ENCODE measurements at places on chromosomes 16 and 17.

DNA sequence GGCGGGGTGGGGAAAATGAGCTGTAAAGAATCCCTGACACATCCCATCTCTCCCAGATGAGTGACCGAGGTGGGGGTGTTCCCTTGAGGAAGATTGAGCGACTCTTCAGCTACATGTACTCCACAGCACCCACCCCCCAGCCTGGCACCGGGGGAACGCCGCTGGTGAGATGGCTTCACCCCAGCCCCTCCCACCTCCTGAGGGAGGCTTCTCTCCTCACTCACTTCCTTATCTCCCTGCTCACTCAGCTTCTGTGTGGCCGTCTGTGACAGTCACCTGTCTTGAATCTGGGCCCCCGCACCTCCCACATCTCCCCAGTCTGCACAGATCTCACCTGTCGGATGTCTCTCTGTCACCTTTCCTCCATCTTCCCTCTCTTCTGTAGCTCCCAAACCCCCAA, 13.4 kb downstream of the PDK2 start:
- no peak for DNase-seq

DNA sequence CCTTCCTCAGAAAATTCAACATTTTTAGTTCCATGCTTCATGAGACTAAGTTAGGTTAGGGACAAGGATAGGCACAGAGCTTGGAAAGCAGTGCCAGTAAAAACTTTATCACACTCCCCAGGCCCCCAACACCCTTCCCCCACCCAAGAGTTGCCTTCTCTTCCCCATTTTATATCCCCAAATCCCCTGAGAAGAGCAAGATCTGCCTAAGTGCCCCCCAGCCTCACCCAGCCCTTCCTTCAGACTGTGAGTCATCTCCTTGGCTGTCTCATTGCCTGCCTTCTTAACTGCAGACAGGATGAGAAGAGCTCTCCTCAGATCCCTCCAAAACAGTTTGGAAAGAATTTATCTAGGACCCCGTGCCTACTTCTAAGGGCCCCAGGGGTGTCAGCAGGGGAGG, 55.8 kb downstream of the NEUROD2 start:
- DNase-seq: no peak

DNA sequence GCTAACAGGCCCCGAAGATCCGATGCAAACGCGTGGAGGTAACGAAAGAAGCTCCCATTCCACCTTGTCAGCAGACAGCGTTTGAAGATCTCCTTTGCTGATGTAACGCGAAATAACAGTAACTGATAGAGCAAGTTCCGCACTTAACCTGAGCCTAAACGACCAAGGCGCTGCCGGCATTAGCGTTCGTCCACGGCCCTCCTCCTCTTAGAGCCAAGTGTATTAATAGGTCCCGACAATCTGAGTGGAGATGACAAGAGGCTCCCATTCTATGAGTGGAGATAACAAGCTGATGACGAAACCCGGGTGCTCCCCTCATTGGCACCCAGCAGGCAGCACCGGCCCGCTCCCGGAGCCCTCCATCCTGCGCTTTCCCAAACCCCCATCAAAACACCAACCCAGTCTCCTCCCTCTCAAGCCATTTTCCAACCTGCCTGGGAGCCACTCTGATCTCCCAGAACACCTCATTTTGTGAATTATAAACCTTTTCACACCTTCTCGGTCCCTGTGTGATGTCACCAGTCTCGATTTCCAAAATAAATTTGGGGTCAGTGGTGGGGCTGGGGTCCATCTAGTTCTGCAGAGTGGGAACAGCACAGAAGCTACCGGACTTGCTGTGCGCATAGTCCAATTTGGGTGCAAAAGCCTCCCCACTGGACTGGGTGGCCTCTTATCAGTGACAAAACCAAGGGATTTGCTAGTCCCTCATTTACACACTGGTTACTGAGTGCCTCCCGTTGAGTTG, 35.4 kb upstream of the ARL4D start:
- DNase-seq: no peak

DNA sequence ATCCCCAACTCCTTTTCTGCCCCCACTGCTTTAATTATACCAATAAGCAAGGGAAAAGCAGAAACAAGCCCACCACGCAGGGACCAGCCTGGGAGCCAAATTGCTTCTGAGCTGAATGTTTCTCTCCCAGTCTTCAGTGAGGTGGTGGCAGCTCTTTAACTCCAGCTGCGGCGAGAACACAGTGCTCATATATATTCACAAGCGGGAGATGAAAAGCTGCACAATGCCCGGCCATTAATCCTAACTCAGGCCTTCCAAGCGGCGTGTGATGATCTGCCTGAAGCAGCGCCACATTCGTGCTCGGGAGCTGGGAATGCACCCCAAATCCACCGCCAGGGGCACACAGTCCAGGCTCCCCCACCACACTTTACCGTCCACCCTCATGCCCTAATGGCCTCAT, 203.7 kb upstream of the SDK2 start:
- DNase-seq: no peak

DNA sequence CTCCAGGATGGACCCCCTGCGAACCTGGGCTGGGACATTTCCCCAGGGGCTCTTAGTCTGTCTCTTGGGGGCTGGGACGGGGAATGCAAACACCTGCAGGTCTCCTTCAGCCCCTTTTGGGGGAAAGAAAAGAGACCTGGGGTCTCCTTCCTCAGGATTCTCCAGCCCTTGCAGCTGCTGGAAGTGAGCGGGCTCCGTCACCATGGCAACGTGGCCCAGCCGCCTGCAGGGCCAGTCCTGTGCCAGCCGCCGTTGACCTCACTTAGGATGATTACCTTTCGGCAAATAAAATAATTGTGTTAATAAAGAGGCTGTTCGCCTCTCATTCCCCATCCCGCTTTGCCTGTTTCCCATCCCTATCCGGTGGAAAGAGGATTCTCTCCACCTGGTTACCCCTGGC, 25.7 kb downstream of the MRM1 start:
- no peak for DNase-seq

DNA sequence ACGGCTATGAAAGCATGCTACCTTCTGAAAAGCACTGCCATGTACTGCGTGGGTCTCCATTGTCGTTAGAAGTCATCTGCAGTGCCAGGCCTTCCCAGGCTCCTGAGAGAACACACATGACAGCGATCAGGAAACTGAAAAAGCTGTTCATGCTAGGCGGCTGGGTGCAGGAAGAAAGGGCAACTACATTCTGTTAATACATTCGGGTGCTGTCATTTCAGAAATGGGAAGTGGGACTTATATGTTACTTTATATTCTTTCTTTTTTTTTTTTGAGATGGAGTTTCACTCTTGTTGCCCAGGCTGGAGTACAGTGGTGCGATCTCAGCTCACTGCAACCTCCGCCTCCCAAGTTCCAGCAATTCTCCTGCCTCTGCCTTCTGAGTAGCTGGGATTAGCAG, 19.9 kb downstream of the CFAP20 start:
- no peak for DNase-seq

- no peak for DNase-seq
Observed at GRCh38 chr17:17722906-17723353, 41.7 kb downstream of the RAI1 start.

GRCh38 chr17:43515656-43516055, 30.5 kb downstream of the ETV4 start:
- no peak for DNase-seq

DNA sequence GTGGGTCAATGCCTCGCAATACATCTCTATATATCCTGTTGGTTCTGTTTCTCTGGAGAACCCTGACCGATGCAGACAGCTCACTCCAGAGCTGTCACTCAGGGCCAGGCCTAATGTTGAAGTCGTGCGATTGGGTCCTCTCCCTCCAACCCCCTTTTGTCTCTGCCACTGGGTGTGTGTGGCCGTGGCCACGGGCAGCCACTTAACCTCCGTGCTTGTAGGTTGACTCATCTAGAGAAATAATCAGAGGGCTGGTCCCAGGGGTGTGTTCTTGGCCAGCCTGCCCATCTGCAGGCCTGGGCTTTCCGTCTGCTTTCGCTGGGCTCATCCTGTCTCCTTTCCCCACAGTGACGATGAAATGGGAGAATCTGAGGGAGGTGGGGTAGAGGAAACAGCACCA, 7.4 kb downstream of the ADAD2 start:
- no peak for DNase-seq

GRCh38 chr17:57888311-57889216, 38.7 kb upstream of the MRPS23 start:
- DNase-seq: no peak

DNA sequence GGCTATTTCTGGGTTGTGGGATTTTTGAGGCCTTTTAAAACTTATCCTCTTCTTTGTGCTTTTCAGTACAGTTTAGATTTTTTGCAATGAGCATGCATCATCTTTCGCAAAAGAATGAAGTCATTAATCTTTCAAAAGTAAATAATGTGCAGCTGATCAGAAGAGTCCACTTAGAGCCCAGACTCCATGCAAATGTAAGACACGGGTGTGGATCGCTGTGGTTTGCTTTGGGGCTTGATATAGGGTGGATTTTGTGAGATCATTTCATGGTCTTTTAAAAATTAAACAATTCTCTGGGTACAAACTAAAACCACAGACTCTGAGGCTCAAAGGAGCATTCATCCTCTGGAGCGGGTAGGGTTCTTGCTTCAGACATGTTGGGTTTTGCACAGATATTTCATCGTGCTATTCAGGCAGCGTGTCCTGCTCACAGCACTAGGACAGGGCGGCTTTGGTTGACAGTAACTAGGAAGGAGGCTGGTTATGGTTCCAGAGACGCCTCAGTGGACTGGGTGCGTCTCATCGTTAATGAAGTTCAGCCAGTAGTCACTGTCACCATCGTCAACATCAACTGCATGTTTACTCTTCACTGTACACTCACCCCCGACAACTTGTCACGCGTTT, 129.4 kb upstream of the PLCG2 start:
- DNase-seq: no peak

GRCh38 chr17:1228781-1229348, 41.4 kb upstream of the BHLHA9 start:
- no peak for DNase-seq

DNA sequence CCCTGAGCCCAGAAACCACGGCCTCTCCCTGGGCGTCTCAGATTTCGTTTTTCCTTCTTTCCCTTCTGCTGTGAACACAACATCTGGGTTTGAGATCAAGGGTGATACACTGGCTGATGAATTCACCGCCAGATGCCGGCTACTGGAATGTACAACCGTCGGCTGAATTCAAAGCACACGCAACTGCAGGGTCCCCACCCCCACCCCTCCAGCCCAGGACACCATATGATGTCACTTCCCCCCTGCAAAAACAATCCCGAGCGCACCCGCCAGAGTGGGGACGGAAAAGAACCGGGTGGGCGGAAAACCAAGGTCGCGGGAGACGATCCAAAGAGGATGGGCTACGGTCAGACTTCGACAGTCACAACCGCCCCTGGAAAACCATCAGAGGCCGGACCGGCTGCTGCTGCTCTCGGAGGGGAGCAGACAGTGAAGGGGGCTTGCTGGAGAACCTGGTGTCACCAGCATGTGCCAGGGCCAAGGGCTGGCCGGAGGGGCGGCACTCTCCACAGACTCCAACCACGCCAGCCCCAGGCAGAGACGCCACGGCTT, 23.3 kb downstream of the CEP295NL start:
- peak; percentile 45 for DNase-seq

DNA sequence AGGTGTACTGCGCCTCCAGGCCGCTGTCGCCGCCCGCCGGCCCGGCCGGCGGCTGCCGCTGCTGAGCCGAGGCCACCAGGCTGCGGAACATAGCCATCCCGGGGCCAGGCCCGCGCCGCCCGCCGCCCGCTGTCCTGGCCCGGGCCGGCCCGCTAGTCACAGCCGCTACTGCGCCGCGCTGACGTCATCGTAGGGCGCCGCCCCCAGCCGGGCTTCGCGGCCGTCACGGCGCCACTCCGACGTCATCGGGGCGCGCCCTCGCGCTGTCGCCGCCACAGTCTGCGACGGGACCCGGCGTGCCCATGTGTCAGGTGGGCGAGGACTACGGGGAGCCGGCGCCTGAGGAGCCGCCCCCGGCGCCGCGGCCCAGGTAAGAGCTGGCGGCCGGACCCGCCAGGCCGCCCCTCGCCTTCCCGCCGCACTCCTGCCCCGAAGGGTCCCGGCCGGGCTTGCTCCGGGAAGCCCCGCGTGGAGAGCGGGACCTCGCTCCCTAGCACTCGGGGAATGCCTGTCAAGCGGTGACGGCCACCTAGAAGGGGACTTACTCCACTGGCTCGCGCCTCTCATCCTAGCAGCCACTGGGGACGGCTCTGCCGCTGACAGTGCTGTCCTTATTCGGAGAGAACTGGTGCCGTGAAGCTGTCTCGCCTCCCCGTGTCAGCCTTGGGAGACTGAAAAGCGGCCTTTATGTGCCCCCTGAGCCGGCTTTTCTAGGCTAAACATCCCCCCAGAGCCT, at the start of the genes CTU2 and RNF166:
TSS of gene CTU2 (plus strand) at position 275 of the 736 bp plus-strand sequence. CDS start at position 303, 28 bp downstream.
TSS of gene RNF166 (minus strand) at position 180 of the 736 bp plus-strand sequence. CDS start at position 97, 83 bp downstream.
- peak; percentile 96 for DNase-seq

DNA sequence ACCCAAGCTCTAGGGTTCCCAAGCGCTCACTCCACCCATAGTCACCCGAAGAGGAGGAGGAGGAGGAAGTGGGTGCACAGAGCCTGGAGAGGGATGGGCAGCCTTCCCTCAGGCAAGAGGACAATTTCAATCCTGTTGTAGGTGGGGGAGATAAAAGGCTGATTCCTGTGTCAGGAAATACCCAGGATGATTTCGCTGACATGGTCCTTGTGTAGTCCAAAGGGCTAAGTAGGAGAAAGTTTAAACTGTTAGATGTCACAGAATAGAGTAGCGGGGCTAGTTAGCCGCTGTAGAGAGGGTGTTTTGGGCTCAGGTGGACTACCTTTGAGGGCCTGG, 1.3 kb upstream of the EXOC7 start:
- DNase-seq: no peak

- peak; percentile 51 for DNase-seq
Observed at GRCh38 chr16:27177031-27177774, 26.1 kb upstream of the KDM8 start.

DNA sequence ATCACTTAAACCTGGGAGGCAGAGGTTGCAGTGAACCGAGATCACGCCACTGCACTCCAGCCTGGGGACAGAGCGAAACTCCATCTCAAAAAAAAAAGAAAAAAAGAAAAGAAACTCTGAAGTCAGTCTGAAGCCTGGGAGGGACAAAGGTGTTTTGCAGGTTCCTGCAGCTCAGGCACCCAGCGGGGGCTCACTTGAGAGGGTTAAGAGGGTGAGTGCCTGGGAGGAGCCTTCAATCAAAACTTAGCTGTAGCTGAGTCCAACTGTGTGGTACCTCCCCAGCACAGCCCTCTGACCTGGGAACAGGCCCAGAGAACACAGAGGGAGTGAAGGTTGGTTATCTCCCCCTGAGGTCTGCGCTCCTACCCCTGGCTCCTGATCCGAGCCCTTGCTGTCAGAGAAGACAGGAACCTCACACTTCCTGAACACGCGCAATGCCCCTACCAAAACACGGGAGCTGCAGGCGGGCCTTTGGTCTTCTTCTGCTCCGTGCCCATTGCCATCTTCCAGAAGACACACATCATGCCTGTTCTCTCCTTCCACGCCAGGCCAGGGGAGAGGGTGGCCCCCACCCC, 20.4 kb upstream of the ZC3H18 start:
- DNase-seq: no peak

- peak; percentile 89 for DNase-seq
Observed at GRCh38 chr16:30472328-30472942, at the start of gene ITGAL. ITGAL (plus strand) TSS chr16:30472742; CDS start chr16:30472838, 96 bp downstream.

- peak; percentile 22 for DNase-seq
Observed at GRCh38 chr16:2970563-2970962, 1.4 kb downstream of the PAQR4 start.

GRCh38 chr16:28292731-28293600, 641 bp downstream of the SBK1 start:
- DNase-seq: peak; percentile 36
